Tibial artery (tissue), 4 donors: ENCODE measurements at places on chromosomes 16 and 17.
A peak's percentile ranks its signal among the peaks of the same experiment; 100 is the strongest.

DNA sequence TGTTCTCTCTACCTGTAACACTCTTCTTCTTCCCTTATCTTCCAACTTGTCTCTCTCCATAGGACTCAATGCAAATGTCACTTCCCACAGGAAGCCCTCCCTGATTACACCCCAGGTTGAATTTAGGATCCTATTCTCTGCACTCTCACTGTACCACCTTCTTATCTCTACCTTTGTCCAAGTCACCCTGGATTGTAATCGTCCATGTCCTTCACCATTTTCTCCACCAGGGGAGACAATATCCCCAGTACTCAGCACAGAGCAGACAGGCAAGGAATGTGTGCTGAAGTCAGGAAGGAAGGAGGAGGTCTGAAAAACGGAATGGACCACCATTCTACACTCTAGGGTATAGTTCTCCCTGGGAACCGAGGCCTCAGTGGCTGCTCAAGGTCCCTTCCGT is 14.2 kb downstream of the C16orf82 start:
- DNase-seq = peak; percentile 1

DNA sequence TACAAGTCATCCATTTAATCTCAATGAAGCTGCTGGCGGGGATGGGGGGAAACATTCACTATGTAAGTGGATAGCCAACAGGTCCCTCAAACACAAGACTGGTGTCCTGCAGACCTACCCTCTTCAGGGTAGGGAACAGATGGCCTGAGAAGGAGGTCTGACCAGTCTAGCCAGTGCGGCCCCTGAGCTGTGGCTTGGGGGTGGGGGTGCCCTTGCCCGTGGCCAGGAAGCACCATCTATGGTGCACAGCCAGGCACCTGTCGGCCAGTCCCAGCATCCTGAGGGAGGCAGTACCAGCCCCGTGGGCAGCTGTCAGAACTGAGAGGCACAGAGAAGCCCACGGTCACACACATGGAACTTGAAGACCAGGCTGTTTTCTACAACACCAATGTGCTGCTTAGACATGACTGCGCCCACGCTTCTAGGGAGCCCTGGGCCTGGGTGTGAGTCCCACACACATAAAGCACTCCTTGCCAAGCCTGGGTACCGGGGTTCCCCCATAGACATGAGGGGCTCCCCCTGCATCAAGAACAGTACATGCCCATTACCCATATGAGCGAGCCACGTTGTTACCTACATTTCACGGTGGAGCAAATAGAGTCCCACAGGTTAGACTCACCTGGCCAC is 40.9 kb downstream of the RMI2 start:
- DNase-seq = peak; percentile 53

DNA sequence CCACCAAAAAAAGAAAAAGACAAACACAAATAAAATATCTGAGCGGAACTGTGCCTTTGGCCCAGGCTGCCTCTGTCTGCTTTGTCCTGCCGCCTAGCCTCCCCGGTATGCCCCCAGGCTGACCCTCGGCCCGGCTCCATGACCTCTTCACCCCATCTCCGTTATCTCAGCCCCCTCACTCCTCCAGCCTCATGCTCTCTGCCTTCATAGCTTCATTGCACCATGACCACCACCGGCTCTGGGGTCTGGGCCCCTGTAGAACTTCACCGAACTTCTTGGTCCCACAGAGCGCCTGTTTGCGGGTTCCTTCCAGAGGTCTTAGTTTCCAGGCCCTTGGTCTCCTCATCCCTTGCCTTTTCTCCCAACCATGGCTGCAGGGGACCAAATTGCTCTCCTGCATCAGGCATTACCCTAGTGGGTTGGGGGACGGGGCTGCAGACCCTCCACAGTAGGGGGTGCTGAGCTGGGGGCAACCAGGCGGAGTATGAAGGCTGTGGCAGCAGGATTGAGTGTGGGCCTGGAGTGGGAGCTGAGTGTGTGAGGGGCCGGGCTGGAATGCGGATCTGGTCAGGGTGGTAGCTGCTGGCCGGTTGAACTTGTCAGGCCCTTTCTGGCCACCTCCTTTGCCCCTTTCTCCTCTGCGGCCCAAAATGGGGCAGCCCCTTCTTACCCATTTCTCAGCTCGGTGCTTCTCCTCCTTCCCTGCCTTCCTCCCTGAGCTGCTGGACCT is 6.9 kb downstream of the HIRIP3 start:
- DNase-seq = no peak

GRCh38 chr17:50115756-50116155 is 14.2 kb downstream of the SAMD14 start:
- DNase-seq = no peak

GRCh38 chr17:35969558-35970380 is 11.5 kb downstream of the CCL16 start:
- DNase-seq = peak; percentile 79
